SHP77 (cell line): ENCODE measurements at places on chromosomes 6 and 20.

DNA sequence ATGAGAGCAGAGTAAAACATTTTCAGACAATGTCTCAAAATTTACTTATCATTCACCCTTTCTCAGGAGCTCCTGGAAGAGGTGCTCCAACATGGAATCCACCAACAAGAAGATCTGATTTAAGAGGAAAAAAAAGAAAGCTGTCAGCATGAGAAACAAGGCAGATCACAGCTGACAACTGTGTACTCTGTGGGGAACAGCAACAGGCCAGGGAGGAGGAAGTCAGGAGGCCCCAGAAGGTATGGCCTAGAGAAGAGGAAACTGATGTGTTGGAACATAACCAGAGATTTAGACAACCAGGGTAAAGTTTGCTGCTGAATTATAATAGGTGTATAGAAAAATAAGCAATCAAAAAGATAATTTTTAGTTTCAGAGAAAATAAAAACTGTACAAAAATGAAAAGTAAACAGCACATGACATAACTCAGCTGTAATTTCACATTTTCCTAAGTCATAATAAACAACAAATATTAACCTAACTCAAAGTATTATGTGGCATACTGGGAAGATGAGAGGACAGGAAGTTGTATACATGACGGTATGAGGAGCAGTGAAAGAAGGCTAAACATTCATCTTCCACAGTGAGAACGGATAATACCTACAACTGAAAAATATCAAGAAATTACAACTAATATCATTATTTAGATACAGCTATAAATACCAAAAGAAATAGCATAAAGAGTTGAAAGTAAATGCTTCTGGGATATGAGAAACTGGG is 113.6 kb upstream of the EMILIN3 start:
- no peak for DNase-seq

- no peak for DNase-seq
These were observed 74.5 kb downstream of the GFOD1 start for GRCh38 chr6:13412639-13413465.

DNA sequence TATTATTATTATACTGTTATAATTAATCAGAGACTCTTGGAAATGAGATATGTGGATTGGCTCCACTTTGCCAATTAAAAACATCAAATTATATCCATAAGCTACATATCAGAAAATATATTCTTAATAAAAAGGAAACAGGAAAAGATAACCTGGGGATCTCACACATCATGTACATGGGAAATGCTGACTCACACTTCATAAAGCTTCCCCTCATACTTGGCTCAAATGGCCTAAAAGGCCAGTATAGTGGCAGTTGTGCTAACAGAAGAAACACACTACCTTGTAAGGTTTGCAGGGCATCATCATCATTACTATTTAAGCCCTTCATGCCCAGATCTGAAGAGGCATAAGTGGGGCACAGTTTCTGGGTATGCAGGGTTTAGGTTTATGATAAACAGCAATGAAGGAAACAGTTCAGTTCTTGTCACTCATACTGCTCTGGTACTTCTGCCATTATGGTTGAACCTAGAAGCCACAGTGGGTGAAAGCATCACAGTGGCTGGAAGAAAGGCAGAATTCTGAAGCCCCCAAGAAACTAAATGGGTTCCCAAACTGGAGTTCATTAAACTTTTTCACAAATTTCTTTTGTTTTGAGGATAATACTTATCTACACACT is 60.6 kb downstream of the BTBD9 start:
- DNase-seq = no peak

- no peak for DNase-seq
These were observed 484.9 kb downstream of the LMBRD1 start for GRCh38 chr6:69311888-69312287.

GRCh38 chr20:48729538-48729937 is 98.3 kb downstream of the PREX1 start:
- DNase-seq = no peak

- DNase-seq = no peak
These were observed 161.0 kb downstream of the COL12A1 start for GRCh38 chr6:75044846-75045245.

DNA sequence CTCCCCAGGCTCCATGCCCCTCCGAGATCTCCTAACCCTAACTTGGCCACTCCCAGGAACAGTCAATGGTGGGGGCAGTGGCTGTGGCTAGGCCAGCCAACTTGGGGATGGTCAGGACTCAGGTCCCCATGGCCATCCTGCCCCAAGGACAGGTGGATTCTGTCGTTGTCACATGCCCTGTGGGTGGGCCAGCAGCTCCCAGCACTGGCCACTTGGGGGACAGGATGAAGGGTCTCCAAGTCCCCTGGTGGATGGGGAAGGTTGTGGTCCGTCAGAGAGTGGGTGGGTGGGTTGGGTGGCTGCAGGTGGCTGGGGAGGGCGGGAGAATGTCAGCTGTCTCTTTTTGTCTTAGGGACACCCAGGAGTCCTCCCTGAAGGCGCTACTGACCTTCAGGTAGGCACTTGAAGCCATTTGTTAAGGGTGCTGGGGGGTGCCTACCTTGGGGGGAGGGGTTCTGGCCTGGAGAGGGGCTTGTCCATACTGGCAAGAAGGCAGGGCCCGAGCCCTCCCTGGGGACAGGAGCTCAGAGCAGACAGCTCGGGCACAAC is 5.5 kb downstream of the COL9A3 start:
- peak; percentile 14 for DNase-seq

GRCh38 chr6:25034431-25034921 is 98.7 kb upstream of the RIPOR2 start:
- DNase-seq = no peak

DNA sequence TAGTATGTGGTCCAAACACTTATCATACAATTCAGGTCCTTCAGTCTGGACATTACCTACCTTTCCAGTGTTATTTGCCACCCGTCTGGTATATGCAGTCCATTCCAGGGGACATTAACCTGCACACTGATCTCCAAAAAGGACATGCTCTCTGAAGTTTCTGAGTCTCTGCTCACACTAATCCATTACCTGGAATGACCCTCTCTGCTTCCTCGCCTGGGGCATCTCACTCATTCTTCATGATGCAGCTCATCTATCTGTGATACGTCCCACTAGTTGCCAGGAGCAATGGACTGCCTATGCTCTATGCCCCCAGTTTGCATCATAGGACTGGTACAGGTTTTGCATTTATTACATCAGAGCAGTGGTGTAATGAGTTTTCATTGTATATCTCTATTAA is 5.9 kb upstream of the TUBB2B start:
- DNase-seq = no peak

- peak; percentile 84 for DNase-seq
These were observed 1.1 kb upstream of the MRGBP start for GRCh38 chr20:62795023-62795761.

- DNase-seq = peak; percentile 8
These were observed at the start of gene ADGRG6 for GRCh38 chr6:142301651-142302391. TSS of gene ADGRG6 (plus strand) at chr6:142302007. CDS start at chr6:142302330, 323 bp downstream.

GRCh38 chr6:87900160-87900698 is 147.4 kb upstream of the SPACA1 start:
- no peak for DNase-seq

GRCh38 chr6:31098449-31098938 is 13.9 kb downstream of the C6orf15 start:
- DNase-seq = no peak

- no peak for DNase-seq
These were observed 6.9 kb downstream of the SNAP25 start for GRCh38 chr20:10225439-10226060.

DNA sequence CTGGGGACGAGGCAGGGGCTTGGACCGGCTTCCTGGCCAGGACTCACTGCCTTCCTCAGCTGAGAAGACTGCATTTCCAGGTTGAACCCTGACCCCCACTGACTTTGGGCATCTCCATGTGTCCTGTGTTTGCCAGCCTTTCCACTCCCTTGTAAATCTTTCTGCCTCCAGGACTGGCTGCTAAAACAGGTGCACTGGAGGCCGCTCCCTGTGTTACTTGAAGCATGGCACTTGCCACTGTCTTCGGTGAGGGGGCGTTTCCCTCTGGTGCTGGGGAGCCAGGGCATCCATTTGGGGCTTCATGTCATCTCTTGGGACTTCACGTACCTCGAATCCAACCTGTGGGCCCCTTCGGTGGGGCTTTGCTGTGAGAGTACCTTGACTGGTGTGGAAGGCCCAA is 6.7 kb upstream of the RBM38 start:
- no peak for DNase-seq

- DNase-seq = no peak
These were observed 52.9 kb downstream of the TINAG start for GRCh38 chr6:54361188-54361587.

- no peak for DNase-seq
These were observed 65.6 kb upstream of the TMEM30A start for GRCh38 chr6:75350156-75350555.

DNA sequence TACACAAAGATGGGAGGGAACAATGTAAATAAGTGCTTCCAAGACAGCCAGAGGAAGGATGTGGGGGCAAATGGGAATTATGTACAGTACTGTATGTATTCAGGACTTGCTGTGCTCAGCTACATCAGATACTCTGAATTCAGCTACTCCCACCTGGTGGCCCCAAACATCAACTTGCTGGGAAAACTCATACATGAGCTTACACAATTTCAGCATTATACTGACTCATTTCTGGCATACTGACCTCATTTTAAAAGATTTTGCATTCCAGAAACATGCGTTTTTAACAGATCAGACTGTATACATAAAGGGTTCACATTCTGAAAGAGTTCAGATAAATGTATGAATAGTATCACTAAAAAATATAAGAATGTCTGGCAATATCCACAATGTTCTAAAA is 59.7 kb downstream of the GPX5 start:
- DNase-seq = no peak

GRCh38 chr6:26249957-26250697 is 114.9 kb upstream of the BTN3A2 start:
- peak; percentile 89 for DNase-seq
